Renal cortical epithelial cell (primary cell): ENCODE measurements at places on chromosomes 1 and 21. TPM values are rescaled to one million over a fixed set of nuclear protein-coding genes. Genes with fewer than 3 reads are reported as not detected.

The CLCA4 gene
- not detected in 2 replicates for total RNA-seq

The STRIP1 gene
- 32.6 and 57.0 TPM in 2 replicates for total RNA-seq

The RNASEL gene
- 7.8 and 16.0 TPM in 2 replicates for total RNA-seq

The MPZ gene
- total RNA-seq: 0.45 and 1.4 TPM in 2 replicates

The SEC16B gene
- total RNA-seq: 0.35 and 1.2 TPM in 2 replicates

The EDN2 gene
- 19.4 and 39.9 TPM in 2 replicates for total RNA-seq

The ACADM gene
- 29.5 and 70.1 TPM in 2 replicates for total RNA-seq

The OR6N1 gene
- not detected in 2 replicates for total RNA-seq

The C1QB gene
- total RNA-seq: not detected in 2 replicates

The CD52 gene
- not detected in 2 replicates for total RNA-seq

The RGS4 gene
- 1.0 and 3.3 TPM in 2 replicates for total RNA-seq
